ENCODE measurements at places on chromosomes 7 and 10.

DNA sequence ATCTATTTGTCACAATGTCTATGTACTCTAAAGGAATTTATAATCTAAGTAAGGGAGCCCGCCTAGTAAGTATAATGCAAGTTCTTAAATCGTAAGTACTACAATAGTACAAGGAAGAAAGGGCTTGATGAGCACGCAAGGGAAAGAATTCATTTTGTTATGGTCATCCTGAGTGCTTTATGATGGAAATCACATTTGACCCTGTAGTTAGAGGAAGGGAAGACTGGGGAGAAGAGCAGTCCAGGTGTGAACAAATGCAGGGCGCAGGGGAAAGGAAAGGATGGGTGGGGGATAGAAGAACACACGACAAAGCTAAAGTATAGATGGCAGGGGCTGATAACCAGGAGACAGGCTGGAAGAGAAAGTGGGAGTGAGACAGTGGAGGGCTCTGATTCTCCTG is 88.2 kb upstream of the ARMC3 start:
- DNase-seq, result no peak

GRCh38 chr10:71927159-71927558 is 37.0 kb upstream of the CHST3 start:
- DNase-seq, result no peak

- no peak for DNase-seq
These were observed 51.8 kb downstream of the RELN start for GRCh38 chr7:103937680-103938079.

- DNase-seq, result no peak
These were observed 135.0 kb downstream of the RTKN2 start for GRCh38 chr10:62133618-62134017.

- no peak for DNase-seq
These were observed 13.5 kb upstream of the CACUL1 start for GRCh38 chr10:118768041-118768919.

All from activated T-helper 1 cell treated with anti-CD3 and anti-CD28 coated beads, Interleukin-2, amount 50 U/mL, for 16 hours (primary cell).